ENCODE measurements at places on chromosomes 3 and 15. TPM values are rescaled to one million over a fixed set of nuclear protein-coding genes. Genes with fewer than 3 reads are reported as not detected.

SCN5A gene
- 0.58 TPM for total RNA-seq

GRCh38 chr3:19888428-19889152 is 45.4 kb downstream of the EFHB start:
- no peak for DNase-seq

- DNase-seq = no peak
These were observed 80.3 kb upstream of the PIAS1 start for GRCh38 chr15:67973846-67974245.

LRTM1 gene
- total RNA-seq = not detected

DNA sequence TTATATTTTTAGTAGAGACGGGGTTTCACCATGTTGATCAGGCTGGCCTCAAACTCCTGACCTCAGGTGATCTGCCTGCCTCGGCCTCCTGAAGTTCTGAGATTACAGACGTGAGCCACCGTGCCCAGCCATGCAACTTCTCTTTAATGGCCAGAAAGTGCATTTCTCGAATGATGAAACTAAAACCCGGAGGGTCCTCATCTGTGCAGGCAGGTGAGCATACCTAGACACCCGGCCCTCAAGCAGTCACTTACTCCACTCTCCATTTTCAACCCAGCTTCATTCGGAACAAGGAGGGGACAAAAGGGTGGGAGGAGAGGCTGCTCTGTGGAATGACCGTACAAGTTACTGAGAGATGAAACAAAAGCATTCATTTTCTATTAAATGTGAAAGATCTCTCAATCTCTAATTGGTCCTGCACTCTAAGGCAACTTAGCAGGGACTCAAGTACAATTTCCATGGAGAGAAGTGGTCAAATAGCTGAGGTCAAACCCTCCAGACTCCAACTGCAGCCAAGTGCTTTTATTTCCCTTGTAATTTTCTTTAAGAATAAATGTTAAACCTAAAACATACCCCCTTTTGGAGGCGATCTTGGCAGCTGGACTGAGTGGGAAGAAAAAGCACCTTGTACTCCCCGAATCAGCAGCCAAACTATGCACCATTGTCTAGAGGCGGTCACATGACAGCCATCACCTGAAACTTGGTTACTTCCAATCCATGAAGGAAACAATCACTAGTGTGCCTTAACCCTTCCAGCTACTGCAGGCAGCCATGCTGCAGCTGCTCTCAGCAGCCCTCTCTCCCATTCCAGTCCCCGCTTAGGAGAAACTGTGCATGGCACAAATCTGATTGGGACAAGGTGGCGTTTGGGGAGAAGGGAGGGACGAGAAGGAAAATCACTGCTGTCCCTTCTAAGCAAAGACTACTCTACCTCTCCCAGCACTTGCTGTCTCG is 62.2 kb downstream of the VGLL4 start:
- DNase-seq = no peak

Measured in mesenteric fat pad (tissue), 1 donor.